ENCODE measurements at places on chromosomes 4 and X.

GRCh38 chr4:151675411-151675971, 85.3 kb downstream of the GATB start:
- no peak for DNase-seq

GRCh38 chr4:40579983-40580382, 49.7 kb downstream of the RBM47 start:
- DNase-seq, result no peak

DNA sequence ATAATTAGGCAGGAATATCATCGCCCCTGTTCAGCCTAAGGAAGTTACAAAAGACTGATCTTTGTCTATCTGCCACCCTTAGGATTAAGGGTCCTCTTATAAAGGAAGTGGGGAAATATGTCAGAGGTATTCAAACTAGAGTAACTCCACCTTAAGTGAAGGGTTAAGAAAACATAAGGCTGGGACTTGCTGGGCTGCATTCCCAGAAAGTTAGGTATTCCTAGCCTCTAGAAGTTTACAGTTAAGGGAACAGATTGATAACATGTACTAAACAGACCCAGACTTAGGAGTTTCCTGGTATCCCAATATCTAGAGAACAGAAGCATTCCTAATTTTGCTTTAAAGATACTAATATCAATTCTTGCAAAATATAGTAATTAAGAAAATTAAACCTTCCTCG, 6.0 kb downstream of the CXCL2 start:
- DNase-seq, result no peak

- no peak for DNase-seq
These were observed 116.5 kb downstream of the FAM13A start for GRCh38 chr4:88940506-88940905.

DNA sequence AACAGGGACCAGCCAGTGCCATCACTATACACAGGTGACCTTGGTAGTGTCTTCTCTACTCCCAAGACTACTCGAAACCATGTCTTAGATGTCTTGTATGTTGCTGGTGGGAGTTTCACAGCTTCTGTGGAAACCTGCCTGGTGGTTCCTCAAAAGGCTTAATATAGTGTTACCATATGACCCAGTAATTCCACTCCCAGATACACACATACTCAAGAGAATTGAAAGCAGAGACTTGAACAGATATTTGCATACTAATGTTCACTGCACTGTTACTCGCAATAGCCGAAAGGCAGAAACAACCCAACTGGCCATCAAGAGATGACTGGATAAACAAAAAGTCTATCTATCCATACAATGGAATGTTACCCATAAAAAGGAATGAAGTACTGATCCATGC, 3.1 kb downstream of the TFDP3 start:
- no peak for DNase-seq

DNA sequence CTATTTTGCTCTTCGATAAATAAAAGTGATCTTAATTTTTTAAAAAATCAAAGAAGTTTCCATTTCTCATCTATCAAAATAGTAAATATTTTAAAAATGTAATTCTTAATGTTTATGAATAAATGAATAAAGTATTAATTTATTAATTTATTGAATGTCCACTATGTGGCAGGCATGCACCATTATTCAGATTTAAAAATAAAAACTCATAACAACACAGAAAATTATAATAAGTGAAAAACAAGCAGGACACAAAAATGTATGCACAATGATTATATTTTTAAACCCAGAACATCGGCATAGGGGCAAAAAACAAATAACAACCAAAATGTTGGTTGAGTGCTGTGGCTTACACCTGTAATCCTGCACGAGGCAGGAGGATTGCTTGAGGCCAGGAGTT, 5.3 kb upstream of the PYURF start:
- DNase-seq, result no peak

- DNase-seq, result peak; percentile 19
These were observed 620.0 kb downstream of the BCOR start for GRCh38 chrX:39477762-39478120.

GRCh38 chr4:28835501-28835900, 1884.7 kb upstream of the PCDH7 start:
- DNase-seq, result no peak

DNA sequence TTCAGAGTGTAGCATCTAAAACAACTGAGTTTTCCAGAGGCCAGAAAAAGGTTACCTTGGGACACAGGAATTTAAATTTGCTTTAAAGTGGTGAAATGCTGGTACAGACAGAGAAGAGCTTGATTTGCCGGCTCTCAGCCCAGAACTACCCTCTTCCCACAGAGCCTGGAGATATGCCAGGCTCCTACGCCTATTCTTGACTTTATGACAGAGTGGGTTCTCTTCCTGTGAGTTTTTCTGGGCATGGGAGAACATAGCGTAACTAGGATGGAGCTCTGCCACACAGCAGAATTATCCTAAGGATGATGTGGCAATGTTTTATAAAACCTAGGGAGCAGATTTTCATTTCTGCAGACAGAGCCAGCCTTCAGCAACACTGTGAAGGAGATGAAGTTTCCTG, 241.8 kb downstream of the GRIA3 start:
- no peak for DNase-seq

GRCh38 chr4:109877400-109877799, 29.5 kb downstream of the LRIT3 start:
- DNase-seq, result no peak

DNA sequence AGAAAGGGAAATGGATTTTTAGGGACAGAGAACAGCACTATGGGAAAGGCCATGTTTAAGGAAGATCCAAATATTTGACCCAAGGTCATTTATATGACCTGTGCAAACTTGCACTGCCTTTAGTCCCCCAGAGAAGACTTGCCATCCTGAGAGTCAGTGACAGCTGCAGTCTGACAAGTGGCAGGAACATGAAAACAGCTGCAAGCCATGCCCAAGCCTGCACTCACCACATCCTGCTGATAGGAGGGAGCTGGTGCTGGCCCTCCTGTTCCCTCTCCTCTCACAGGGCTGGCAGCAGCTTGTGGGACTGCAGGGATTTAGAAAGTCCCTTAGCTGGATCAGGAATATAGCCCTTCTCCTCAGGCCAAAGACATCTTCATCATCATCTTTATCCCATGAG, 187.7 kb downstream of the RAP1GDS1 start:
- no peak for DNase-seq

DNA sequence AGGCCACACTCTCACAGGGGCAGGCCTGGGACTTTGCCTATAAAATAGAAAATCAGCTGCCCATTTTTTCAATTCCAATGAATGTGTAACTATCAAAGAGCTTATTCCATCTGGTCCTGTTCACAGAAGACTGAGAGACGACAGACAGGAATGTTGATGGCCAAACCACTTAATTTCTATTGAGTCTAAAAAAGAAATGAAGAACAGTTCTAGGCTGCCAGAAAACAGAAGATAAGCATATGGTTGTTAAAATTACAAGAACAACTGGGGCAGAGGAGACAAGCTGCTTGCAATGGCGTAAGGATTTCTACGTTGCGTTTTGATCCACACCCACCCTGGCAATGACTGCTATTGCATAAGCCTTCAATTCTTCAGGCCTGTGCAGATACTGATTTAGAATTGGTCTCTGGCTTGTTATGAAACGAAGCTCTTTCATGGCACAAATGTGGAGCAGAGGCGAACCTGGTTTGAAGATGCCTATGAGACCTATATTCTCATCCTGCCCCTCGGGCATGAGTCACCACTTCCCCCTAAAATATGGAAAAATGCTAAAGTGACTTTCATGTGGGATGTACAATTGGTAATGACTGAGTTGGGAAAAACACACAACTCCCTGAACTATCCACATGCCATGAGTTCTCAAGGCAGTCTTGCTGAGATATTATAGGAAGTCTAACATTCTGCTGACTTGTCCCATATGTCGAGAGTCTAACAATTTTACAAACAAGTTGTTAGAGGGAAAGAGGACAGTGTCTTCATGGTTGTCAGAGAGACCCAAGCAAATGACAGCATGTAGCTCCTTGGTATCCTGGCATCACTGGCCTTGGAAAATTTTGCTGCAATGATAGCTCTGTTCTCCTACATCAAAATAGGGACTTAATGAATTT, 37.9 kb upstream of the SORBS2 start:
- no peak for DNase-seq

DNA sequence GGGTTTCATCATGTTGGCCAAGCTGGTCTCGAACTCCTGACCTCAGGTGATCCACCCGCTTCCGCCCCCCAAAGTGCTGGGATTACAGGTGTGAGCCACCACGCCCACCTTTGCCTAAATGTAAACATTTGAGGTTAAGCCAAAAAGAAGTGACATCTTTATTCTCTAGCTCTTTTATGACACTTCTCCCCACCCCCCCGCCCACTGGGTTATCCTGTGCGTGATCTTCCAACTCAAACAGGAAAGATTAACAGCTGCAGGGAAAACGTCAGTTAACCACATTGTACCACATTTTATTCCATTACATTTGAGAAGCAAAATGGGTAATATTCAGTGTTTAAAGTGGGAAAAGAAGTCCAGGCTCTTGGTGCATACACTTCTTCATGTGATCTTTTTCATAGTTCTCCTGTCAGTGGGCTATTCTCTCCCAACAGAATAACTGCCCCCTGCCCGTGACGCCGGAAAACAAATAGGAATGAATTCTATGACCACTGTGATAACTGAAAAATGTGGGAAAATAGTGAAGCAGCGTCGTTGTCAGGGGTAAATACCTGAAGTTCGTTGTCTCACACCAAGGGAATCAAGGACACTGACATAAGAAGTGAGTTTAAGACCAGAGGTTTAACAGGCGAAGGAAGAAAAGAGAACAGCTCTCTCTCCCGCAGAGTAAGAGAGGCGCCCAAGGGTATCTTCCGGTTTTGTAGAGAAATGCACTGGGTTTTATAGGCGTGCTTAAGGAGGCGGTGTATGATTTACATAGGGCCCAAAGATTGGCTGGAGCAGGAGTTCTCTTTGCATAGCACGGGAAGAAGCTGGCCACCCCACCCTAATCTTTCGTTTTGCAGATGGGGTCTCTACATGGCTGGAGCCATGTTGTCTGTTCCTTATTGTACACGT, 9.7 kb upstream of the SRD5A3 start:
- DNase-seq, result no peak

DNA sequence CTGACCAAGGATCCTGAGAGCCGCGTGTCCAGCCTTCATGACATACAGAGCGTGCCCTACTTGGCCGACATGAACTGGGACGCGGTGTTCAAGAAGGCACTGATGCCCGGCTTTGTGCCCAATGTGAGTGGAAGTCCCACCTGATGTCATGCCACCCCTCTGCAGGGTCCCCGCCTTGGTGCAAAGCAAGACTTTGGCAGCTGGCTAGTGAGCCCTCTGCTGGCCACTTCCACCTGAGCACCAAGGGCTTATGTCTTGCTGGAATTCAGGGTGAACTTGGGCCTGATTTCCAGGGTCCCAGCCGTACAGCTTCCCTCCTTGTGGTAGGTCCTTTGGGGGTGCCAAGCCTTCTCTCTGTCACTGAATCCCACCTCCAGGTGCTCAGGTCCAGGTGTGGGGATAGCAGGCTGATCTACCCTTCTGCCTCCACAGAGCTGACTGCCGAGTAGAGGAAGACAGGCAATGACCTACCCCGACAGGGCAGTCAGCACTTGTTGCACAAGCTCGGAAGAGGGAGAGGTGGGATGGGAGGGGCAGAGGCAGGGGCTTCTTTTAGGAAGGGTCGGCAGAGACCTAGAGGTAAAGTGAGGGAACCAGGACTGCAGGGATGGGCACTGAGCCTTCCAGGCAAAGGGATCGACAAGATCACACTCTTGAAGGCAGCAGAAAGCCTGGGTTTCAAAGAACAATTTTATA, 248.1 kb downstream of the EVC2 start:
- no peak for DNase-seq

DNA sequence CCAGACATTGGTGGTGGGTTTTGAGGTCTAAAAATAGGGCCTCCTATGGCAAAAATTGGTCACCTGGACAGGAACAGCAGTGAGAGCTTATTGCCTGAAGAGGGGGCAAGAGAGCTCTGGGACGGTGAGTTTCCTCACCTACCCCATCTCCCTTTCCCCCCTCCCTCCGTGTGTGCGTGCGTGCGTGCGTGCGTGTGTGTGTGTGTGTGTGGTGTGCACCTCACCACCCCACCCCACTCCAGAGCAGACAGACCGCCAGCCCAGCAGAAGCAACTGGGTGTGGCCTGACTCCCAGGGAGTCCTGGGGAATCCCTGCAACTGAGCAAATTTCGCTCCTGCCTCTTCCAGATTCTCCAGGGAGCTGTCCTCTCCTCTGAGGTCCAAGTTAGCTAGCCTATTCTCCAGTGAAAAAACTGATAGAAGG, 44.7 kb downstream of the PRPS1 start:
- DNase-seq, result peak; percentile 76

DNA sequence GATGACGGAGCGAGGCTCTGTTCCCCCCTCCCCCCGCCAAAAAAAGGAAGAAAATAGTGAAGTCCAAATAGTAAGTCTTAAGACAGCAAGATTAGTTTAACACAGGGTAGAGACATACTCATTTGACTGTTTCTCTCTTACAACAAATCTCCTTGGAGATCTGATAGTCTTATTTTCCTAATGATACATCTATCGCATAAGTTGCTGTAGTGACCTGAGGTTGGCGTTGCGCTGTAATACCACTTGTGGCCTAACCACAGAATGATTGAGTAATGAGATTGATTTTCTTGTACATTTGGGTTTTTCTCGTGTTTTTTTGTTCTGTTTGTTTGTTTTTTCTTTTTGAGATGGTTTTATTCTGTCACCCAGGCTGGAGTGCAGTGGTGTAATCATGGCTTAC, 27.2 kb downstream of the OCIAD1 start:
- DNase-seq, result no peak

DNA sequence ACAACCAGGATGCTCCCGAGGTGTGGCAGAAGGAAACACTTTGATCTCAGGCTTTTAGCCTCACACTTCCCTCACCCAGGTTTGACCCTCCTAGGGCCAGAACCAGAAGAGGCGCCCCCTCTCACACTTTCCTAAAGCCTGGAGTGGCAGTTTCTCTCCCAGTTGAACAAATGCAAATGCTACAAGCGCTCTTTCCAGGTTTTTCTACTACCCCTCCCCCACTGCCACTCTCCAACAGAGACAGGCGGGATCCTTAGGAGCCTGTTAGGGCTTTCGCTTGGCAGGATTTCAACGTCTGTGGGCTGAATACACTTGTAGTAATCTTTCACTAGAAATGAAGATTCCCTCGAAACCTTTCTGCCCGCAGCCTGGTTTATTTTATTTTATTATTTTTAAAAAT, 2.4 kb downstream of the TSC22D3 start:
- no peak for DNase-seq

Data from activated T-cell treated with anti-CD3 and anti-CD28 coated beads, Interleukin-2, amount 50 U/mL, for 72 hours (primary cell).